ENCODE measurements at places on chromosomes 4 and X.

GRCh38 chrX:20789103-20789502 is 522.4 kb upstream of the RPS6KA3 start:
- no peaks in the 10 kb centered on the region for H3K36me3 ChIP-seq
- no peak for DNase-seq
- H3K4me1 ChIP-seq = no peaks in the 10 kb centered on the region
- H3K4me3 ChIP-seq = no peak overlapping the region
- H3K27ac ChIP-seq = no peak overlapping the region

GRCh38 chr4:184189966-184190365 is 27.7 kb downstream of the ENPP6 start:
- no peaks in the 10 kb centered on the region for H3K27me3 ChIP-seq
- H3K4me1 ChIP-seq = no peaks in the 10 kb centered on the region
- no peaks in the 10 kb centered on the region for H3K36me3 ChIP-seq
- no peak for DNase-seq
- no peak overlapping the region for H3K4me3 ChIP-seq
- no peak overlapping the region for H3K27ac ChIP-seq

- H3K4me3 ChIP-seq = no peak overlapping the region
- DNase-seq = no peak
- H3K27me3 ChIP-seq = no peaks in the 10 kb centered on the region
- H3K4me1 ChIP-seq = peaks cover 3% of the 10 kb centered on the region
Measured at GRCh38 chr4:147955827-147956558, 224.1 kb downstream of the ARHGAP10 start.

- DNase-seq = no peak
- H3K27ac ChIP-seq = no peak overlapping the region
- H3K27me3 ChIP-seq = no peaks in the 10 kb centered on the region
Measured at GRCh38 chr4:102430461-102430910, 70.7 kb upstream of the NFKB1 start.

GRCh38 chrX:129983575-129984110 is 1.2 kb downstream of the BCORL1 start:
- peak; percentile 74 for DNase-seq
- no peak overlapping the region for H3K27ac ChIP-seq
- H3K36me3 ChIP-seq = no peaks in the 10 kb centered on the region
- no peak overlapping the region for H3K4me3 ChIP-seq

GRCh38 chr4:110516106-110516922 is 40.4 kb downstream of the ENPEP start:
- H3K27ac ChIP-seq = no peak overlapping the region
- H3K4me1 ChIP-seq = no peaks in the 10 kb centered on the region
- peak; percentile 73 for DNase-seq
- H3K36me3 ChIP-seq = no peaks in the 10 kb centered on the region
- H3K27me3 ChIP-seq = no peaks in the 10 kb centered on the region

- H3K4me1 ChIP-seq = no peaks in the 10 kb centered on the region
- no peak for DNase-seq
- H3K27me3 ChIP-seq = no peaks in the 10 kb centered on the region
- no peaks in the 10 kb centered on the region for H3K36me3 ChIP-seq
- H3K27ac ChIP-seq = no peak overlapping the region
Measured at GRCh38 chr4:174753021-174753420, 76.0 kb downstream of the GLRA3 start.

DNA sequence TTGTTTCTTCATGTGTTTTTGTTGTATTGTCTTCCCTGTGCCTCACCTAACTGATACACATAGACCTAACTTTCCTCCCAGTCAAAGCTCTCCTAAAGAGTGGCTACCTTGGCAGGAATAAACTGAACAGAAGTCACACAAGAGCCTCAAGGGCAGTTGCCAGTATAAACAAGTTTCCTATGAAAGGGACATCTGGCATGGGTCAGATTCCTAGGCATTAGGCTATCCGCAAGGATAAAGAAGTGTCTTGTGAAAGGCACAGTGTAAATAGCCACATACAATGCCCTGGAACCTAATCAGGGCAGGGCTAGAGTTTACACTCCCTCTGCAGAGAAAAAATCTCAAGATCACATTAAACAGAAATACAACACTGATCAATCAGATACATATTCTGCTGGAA is 220.8 kb downstream of the SPANXN3 start:
- H3K27me3 ChIP-seq = no peaks in the 10 kb centered on the region
- H3K4me1 ChIP-seq = no peaks in the 10 kb centered on the region
- peak overlapping the region; percentile 55 for H3K27ac ChIP-seq
- no peak overlapping the region for H3K4me3 ChIP-seq
- DNase-seq = peak; percentile 66
- no peaks in the 10 kb centered on the region for H3K36me3 ChIP-seq

DNA sequence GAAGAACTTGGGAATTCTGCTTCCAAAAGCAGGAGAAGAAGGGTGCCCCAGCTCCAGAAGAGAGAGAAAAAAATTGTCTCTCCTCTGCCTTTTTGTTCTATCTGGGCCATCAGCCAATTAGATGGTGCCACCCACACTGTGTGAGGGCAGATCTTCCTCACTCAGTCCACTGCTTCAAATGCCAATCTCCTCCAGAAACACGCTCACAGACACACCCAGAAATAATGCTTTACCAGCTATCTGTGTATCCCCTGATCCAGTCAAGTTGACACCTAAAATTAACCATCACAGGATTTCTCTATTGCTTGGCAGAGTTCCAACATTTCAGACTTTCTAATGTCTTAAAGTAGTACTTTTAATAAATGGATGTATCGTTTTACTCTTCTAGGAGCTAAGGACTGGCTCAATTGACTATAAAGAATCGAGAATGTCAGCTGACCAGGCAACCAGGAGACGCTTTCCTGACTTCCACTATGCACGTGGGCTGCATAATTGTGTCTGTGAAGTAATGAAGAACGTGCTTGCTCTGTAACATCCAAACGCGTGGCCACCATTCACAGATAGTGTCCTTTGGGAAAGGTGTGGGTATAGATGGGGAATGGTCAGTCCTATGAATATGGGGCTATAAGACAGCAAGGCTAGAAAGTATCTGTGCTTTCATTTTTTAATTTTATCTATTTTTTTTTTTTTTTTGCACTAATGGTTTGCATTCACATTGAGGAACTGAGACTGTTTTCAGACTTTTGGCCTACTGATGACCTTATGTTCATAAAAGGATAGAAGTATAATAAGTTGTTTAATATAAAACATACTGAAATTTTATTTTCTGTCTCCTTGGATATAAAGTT is 9.9 kb upstream of the SMIM20 start:
- H3K27me3 ChIP-seq = no peaks in the 10 kb centered on the region
- H3K27ac ChIP-seq = no peak overlapping the region
- H3K4me3 ChIP-seq = no peak overlapping the region
- H3K4me1 ChIP-seq = no peaks in the 10 kb centered on the region
- H3K36me3 ChIP-seq = no peaks in the 10 kb centered on the region
- DNase-seq = no peak

Measured in neural progenitor cell (in vitro differentiated cells).